ENCODE measurements at places on chromosomes 3 and 15. TPM values are rescaled to one million over a fixed set of nuclear protein-coding genes. Genes with fewer than 3 reads are reported as not detected.

MDFIC2 gene
- total RNA-seq: not detected

ABI3BP gene
- total RNA-seq: 14.5 TPM

ZMYND10 gene
- total RNA-seq: 0.13 TPM

- no peak for DNase-seq
Measured at GRCh38 chr3:10706156-10706739, 109.8 kb upstream of the SLC6A11 start.

HRG gene
- not detected for total RNA-seq

GRCh38 chr3:81554388-81554787, 207.1 kb downstream of the GBE1 start:
- no peak for DNase-seq

DNA sequence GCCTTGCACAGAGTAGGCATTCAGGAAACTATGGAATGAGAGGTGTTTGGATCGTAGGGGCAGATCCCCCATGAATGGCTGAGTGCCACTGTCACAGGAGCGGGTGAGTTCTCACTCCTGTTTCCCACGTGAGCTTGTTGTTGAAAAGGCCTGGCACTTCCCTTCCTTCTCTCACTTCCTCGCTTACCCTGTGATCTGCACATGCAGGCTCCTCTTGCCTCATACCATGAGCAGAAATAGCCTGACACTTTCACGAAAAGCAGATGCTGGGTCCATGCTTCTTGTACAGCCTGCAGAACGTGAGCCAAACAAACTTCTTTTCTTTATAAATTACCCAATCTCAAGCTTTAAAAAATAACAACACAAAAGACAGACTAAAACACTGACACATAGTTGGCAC, 55.4 kb downstream of the AGBL1 start:
- no peak for DNase-seq

Measured in pulmonary artery endothelial cell (primary cell).